Motor neuron (in vitro differentiated cells): ENCODE measurements at places on chromosomes 7 and 10. TPM values are rescaled to one million over a fixed set of nuclear protein-coding genes. Genes with fewer than 3 reads are reported as not detected.

ARHGAP22 gene
- 1.6 and 2.2 TPM in 2 replicates for total RNA-seq

GRCh38 chr10:69409968-69410367 lies 6.8 kb downstream of the TACR2 start:
- ATAC-seq = no peak

SFTPD gene
- total RNA-seq = 0.22 and 0.25 TPM in 2 replicates

DNA sequence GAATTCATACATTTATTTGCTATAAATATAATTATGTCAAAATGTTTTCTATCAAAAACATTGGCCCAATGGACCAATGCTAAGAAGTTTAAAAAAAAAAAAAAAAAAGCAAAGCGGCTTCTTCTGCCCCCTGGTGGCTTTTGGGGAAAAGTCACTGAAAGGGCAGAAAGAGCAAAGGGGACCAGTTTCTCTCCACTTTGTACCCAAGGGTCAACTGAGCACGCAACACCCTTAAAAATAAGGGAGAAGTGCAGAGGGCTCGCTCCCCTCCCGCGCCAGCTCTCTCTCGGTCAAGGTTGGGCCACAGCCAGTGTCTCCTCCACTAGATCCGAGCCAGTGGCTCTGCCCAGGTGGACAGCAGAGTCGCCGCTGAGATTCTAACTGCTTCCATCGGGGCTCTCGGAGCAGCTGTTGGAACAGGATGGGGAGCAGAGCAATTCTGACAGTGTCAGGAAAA lies 136.4 kb upstream of the FGFR2 start:
- peak; percentile 24 for ATAC-seq

CLEC2L gene
- total RNA-seq = 1.0 and 1.1 TPM in 2 replicates

IL6 gene
- total RNA-seq = 0.64 and 1.5 TPM in 2 replicates

RAMP3 gene
- 1.1 TPM in 1 of 2 replicates, not detected in the other for total RNA-seq

DNA sequence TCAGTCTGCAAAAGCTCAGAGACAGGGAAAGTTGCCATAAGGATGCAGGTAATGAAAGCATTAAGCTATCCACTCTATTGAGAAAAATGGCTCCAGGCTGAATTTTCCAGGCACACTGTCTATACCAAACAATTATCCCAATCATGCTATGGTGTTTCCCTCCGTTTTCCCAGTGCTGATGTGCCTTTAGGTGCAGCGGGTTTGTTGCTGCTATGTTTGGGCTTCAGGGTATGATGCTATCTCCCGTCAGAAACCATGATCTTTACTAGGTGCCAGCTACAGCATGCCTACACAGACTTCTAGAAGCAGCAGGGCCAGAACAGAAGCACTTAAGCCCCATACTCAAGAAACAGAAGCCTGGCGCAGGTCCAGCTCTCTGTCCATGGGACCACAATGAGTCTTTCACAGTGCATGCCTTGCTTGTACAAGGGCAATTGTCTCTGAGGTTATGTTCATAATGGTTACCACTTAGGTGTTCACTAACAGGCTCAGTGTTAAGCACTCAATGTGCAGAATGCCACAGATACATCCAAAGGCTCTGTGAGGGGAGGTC lies 19.4 kb downstream of the STEAP1B start:
- no peak for ATAC-seq

- peak; percentile 5 for ATAC-seq
Observed at GRCh38 chr10:100186253-100187212, 704 bp upstream of the ERLIN1 start.

TFEC gene
- total RNA-seq = 0.26 TPM in 1 of 2 replicates, not detected in the other

GRCh38 chr7:2472739-2473138 lies 3.5 kb downstream of the GRIFIN start:
- ATAC-seq = no peak

PARD3 gene
- 154 and 176 TPM in 2 replicates for total RNA-seq

DNA sequence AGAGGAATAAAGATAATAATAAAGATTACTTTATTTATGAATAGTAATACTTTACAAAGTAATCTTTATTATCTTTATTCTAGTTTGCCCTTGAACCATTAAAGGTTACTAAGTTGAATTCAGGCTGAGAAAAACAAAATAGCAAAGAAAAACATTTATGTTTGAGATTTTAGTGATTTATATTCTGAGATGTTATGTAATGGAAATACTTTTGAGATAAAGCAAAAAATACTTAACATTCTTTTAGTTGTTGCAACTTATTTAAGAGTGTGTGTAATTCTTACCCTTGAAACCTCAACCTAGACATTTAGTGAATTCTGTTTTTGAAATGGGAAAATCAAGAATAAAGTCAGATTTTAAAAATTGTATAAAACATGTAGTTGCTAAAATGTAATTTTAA lies 40.0 kb downstream of the MINPP1 start:
- ATAC-seq = no peak

SLC18A2 gene
- total RNA-seq = 0.16 and 0.23 TPM in 2 replicates

GRCh38 chr10:31635415-31636065 lies 293.1 kb downstream of the ARHGAP12 start:
- ATAC-seq = no peak

AUTS2 gene
- total RNA-seq = 68.6 and 68.7 TPM in 2 replicates

- no peak for ATAC-seq
Observed at GRCh38 chr7:11458736-11459483, 373.1 kb downstream of the THSD7A start.

- ATAC-seq = no peak
Observed at GRCh38 chr7:99386584-99387238, 12.2 kb downstream of the ARPC1B start.

MBL2 gene
- total RNA-seq = not detected in 2 replicates

DNA sequence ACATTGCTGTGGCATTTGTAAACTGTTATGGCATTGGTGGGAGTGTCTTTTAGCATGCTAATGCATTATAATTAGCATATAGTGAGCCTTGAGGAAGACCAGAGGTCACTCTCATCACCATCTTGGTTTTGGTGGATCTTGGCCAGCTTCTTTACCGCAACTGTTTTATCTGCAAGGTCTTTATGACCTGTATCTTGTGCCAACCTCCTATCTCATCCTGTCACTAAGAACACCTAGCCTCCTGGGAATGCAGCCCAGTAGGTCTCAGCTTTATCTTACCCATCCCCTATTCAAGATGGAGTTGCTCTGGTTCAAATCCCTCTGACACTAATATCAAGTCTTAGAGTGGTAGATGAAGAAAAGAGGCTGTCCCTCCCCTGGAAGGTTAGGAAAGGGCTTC lies 506.2 kb downstream of the GALNT17 start:
- ATAC-seq = no peak

DNA sequence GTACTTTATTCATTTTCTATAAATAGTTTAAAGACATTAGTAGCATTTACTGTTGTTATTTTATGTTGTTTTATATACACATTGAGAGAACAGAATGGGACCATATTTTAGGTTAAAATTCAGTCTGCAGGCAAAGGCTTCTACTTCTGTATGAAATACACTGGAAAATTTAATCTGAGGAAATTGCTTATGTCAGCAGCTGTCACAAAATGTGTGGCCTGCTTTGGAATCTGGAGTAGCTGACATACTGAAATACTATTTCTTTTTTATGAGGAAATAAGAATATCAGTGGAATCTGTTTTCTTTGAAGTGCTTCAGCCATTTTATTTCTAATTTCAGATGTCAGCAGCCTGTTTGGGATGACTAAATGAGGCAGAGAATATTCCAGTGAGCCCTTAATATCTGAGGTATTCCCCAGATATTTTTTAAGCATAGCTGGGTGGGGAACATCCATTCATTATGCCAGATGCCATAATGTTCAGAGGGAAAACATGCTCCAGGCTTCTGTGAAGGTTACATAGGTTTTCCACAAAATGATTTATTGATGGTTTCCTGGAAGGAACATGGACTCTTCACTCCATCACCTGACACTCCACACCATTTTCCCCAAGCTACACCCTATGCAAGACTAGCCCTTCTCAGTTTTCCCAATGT lies 267.1 kb downstream of the ARL4A start:
- peak; percentile 59 for ATAC-seq

DNA sequence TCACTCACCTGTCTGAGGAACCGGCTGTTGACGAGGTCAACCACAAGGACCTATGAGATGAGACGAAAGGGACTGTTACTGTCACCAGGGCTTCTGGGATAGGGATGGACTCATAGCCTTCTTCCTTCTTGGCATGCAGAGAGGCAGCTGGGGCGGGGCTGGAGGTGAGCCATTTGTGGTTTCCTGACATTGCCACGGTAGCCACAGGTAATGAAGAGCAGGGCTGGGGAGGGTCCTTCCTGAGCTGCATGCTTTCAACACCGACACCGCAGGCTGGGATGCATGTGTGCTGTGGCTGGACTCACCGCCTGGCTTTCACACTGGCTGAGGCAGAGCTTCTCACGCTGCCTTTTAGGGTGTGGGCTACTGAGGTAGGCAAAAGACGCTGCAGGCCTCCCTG lies 46.4 kb upstream of the MKRN1 start:
- peak; percentile 37 for ATAC-seq

- ATAC-seq = no peak
Observed at GRCh38 chr10:3761904-3762303, 23.1 kb downstream of the KLF6 start.

DNA sequence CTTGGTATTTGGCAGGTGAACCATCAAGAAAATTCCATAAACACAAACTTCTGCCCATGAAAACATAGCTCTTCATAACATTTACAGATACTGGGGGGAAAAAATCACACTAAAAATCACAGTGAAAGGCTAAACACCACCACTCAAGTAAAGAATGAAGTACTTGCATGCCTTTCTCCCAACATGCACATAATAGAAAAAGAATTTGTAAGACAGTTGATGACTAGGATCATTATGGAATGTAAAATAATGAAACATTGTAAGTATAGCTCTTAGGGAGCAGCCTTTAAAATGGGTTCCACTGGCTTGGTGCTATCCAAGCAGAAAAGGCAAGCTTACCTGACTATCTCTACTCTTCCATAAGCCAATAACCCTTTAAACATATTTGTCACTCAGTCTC lies 299.9 kb upstream of the LRRN3 start:
- ATAC-seq = no peak

- no peak for ATAC-seq
Observed at GRCh38 chr7:28191751-28192150, 11.2 kb upstream of the JAZF1 start.

DNA sequence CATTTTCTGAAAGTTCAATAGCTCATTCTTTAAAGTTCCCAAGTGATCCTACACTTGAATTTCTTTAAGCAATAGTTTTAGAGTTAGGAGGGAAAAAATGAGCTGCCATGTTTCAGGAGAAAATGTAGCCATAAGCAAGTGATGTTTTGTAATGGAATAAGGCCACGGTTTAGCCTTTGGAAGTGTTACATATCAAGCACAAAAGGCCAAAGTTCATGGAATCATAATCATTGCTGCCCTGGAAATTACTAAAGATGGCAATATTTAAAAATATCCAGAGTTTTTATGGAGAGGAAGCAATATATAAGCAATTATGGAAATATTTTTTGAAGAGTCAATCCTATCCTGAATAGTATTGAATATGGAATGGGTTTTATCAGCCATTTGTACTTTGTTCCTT lies 68.4 kb downstream of the ETV1 start:
- ATAC-seq = no peak

GRCh38 chr7:129494041-129494440 lies 8.3 kb upstream of the SMKR1 start:
- ATAC-seq = no peak

STOX1 gene
- total RNA-seq = 4.1 and 4.5 TPM in 2 replicates

MDH2 gene
- total RNA-seq = 109 and 117 TPM in 2 replicates

CALHM1 gene
- total RNA-seq = 0.29 and 0.30 TPM in 2 replicates
